ENCODE measurements at places on chromosomes 1 and 21.

DNA sequence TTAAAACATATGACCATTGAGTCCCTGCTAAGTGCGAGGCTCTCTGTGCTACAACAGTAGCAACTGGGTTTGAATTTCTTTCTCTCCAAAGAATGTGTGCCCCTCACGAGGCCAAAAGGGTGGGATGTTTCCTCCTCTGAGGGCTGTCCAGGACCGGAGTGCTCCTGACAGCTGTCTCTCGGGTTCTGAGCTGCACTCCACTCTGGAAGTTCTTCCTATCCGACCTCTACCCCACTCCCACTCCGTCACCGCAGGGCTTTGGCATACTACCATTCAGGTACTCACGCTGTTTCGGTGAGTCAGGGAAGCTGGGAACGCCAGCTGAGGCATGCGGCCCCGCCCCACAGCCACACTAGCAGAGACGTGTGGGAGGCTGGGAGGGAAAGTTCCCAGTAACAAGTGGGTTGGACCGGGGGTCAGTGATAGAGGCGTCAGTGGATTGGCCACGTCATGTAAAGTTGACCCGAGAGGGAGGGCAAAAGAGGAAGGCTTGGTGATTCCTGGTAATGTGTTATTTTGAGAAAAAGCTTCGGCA lies 705 bp upstream of the SLC50A1 start:
- DNase-seq: peak; percentile 77

- no peak for DNase-seq
These were observed 10.9 kb upstream of the CD5L start for GRCh38 chr1:157852476-157852875.

GRCh38 chr1:36855699-36856494 lies 178.4 kb downstream of the GRIK3 start:
- DNase-seq: no peak

DNA sequence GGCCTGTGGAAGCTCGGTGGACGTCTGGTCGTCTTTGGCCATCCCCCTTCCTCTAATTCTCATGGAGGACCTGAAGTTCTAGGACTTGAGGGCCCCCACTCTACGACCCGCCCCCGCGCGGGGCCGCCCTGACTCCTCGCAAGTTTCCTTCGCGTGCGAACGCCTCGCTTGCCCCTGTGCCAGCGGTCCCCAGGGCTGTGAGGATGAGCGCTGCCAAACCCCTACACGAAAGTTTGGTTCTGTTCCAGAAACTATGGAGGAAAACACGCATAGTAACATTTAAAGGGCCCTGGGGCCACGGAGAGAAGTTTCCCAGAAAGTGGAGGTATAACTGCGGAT lies 304 bp upstream of the GNG12 start:
- DNase-seq: no peak

DNA sequence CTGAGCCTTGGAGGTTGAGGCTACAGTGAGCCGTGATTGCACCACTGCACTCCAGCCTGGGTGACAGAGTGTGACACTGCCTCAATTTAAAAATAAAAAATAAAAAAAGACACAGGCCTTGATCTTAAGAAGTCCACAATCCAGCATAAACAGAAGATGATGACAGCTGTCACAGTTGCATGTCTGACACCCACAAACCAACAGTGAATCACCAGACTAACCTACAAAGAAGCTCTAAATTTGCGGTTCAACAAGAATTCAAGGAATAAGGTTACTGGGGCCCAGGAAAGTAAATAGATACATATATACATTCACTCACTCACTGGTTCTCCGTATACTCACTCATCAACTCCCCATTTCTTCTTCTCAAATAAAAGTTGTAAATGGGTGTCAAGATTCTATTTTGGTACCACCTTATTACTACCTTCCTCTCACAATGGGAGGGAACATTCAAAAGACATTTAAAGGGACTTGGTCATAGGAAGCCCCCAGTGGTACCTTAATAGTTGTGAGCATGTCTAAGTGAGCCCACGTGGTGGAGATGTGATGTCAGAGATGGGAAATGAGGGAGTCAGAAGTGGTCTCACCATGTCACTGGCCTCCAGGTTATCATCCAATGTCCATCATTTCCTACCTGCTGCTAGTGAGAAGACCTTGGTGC lies 66.9 kb upstream of the PRDX6 start:
- DNase-seq: no peak

DNA sequence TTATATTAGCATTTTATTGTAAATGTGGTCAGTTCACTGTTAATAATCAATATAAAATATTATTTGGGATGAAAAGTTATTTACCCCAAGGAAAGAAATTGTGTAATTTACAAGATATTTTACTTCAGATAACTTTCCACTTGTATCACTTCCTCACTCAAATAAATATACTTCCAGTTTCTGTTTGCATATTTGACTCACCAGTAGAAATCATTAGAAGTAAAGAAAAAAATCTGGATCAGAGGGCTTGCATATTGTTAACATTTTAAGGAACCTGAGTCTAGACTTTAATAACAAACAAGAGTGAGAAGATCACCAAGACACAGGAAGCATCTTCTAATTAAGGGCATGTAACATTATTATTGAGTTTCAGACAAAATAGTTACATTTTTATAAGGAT lies 347 bp upstream of the KRTAP20-4 start:
- DNase-seq: no peak

DNA sequence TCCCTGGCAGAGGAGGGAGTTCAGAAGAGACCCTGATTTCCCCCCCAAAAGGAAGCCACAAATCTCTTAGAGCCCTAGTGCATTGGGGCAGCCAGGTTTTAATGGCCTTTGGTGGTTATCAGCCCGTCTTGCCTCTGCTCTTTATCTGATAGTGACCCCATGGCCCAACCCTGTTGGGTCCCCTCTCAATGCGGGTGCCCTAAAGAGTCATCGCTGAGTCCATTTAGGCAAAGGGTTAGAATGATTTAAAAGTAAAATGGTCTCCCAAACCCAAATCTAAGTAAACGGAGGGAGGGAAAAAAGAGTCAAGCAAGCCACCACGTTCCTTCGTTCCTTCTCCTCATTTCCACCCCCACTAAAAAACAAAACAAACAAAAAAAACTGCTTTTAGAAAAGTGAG lies 164.0 kb downstream of the RUNX1 start:
- DNase-seq: no peak

DNA sequence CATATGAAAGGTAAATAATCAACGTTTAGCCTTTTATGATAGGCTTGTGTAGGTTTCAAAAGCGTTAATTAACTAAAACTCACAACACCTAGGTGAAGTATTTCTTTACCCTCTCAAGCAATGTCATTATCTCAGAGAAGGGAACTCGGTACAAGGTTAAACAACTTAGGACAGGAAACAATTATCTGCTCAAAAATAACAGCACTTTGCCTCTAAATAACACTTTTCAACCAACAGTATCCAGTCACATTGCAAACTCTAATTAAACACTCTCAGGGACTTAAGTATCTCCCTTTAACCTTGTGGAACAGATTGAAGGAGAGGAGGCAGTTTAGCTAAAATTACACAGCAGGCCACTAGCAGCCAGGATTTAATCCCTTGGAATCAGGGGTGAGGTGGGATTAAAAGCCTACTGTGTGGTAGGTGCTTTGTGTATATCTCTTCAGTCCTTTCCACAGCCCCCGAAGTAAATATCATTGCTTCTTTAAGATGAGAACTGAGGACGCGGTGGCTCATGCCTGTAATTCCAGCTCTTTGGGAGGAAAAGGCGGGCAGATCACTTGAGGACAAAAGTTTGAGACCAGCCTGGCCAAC lies 5.2 kb upstream of the AKNAD1 start:
- no peak for DNase-seq

DNA sequence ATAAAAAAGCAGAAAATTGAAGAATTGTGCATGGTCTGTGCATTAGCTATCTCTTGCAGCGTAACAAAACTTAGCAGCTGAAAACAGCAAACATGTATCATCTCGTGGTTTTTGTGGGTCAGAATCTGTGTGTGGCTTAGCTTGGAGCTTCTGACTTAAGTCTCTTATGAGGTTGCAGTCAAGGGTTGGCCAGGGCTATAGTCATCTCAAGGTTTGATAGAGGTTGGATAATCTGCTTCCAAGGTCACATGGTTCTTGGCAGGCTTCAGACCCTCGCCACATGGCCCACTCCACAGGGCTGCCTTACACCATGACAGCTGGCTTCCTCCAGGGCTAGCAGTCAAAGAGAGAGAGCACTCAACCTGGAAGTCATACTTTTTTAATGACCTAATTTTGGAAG lies 35.9 kb downstream of the CNST start:
- DNase-seq: no peak

DNA sequence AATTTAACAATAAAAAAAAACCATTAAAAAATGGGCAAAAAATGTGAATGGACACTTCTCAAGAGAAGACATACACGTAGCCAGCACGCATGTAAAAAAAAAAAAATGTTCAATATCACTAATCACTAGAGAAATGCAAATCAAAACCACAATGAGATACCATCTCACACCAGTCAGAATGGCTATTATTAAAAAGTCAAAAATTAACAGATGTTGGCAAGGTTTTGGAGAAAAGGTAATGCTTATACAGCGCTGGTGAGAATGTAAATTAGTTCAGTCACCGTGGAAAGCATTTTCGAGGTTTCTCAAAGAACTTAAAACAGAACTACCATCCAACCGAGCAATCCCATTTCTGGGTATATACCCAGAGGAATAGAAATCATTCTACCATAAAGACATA lies 1091.5 kb upstream of the B3GALT2 start:
- DNase-seq: no peak

- DNase-seq: peak; percentile 86
These were observed 20.4 kb downstream of the AGRN start for GRCh38 chr1:1040004-1040991.

DNA sequence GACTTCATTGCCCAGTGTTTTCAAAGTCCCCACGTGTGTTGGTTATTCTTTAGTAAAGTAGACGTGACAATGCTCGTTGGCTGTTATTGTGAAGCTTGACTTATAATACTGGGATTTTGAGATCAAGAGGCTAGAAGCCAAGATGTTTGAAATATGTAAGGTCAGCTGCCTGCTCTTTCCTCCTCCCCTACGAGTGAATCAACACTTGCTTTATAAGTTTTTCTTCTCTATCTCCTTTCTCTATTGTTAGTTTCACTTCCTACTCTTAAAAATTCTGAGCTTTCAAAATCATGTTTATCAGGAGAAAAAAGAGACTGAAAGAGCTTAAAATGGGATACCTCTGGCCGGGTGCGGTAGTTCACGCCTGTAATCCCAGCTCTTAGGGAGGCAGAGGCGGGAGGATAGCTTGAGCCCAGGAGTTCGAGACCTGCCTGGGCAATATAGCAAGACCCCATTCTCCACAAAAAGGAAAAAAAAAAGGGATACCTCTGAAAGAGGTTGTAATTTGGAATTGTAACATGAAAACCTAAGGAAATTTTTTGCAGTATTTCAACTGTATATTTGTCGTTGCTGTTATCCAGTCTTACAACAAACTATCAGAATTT lies 72.0 kb downstream of the EPB41 start:
- no peak for DNase-seq

DNA sequence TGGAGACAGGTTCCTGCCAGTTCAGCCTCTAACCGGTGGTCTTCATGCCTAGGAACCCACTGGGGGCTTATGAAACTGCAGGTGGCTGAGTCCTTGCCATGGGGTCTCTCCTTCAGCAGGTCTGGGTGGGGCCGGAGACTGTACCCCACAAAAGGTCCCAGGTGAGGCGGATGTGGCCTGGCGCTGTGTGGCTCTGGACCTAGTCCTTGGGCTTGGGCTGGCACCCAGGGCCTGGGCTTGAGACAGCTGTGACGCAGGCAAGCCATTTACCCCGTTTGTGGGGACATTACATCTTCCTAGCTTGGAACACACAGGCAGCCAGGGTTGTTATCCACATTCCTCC lies 5.9 kb upstream of the SLX9 start:
- DNase-seq: no peak

DNA sequence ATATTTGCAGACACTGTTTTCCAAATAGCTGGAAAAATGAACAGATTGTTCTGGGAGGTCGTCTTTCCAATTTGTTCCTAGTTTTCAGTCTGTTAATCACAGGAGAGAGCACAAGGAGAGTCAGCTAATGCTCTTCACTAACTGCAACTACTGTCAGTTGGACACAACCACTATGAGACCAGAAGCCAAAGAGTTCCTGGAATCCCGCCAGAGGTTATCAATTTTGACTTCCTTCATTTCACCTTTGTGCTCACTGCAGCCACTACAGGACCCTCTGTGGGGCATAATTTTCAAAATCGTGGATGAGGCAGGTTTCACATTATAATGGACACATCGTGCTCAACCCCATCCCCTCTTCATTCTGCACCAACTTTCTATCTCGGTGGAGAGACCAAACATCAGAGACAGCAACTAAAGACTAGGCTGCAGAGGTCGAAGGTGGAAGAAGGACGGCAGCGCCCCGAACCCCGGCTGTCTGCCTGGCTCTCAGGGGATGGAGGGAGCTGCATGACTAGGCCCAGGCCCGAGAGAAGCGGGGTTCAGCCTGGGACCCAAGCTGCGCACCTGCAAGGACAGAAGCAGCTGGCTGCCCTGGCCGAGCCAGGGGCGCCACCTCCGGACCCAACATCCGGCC lies 602 bp downstream of the KIAA0319L start:
- no peak for DNase-seq

DNA sequence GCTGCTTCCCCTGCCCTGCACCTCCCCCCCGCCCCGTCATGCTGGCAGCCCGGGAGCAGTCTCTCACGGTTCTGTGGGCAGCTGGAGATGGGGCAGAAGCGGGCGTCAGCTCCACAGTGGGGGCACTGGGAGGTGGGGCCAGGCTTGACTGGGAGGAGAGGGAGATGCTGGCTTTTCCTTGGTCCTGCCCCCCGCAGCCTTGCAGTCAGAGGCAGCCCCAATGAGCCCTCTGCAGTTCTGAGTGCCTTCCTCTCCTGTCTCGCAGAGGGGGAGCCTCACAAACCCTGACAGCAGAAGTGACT lies 21.7 kb downstream of the ARHGEF10L start:
- DNase-seq: peak; percentile 46

GRCh38 chr1:161390559-161390858 lies 22.8 kb upstream of the CFAP126 start:
- no peak for DNase-seq

DNA sequence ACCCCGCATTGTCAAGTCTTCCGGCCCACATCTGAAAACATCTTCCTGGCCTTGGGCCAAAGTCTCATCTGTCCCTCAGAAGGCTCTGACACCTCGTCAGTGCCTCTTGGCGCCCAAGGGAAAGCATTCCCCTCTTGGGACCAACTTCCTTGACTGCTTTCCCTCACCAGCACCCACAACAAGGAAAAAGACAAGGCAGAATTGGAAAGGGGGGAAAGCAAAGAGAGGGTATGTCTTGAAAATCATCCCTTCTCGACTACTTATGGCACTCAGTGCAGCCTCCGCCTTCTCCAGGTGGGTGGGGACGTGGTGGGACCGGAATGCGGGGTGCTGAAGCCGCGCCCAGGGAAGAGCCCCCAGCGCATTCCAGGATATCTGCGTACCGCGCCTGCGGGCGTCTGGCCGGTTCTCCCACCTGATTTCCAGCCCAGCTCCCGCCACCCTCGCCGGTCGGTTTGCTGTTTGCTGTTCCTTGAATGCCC lies 554 bp upstream of the SLC39A1 start:
- DNase-seq: no peak

- no peak for DNase-seq
These were observed 6.2 kb upstream of the CA6 start for GRCh38 chr1:8939362-8939995.

- no peak for DNase-seq
These were observed 49.9 kb downstream of the PRKCZ start for GRCh38 chr1:2099886-2100779.

GRCh38 chr1:64508629-64509028 lies 38.7 kb downstream of the CACHD1 start:
- DNase-seq: no peak

Data from Ammon's horn (tissue), 1 donor.